ENCODE measurements at places on chromosomes 2 and 18. TPM values are rescaled to one million over a fixed set of nuclear protein-coding genes. Genes with fewer than 3 reads are reported as not detected.

FAM237A gene
- total RNA-seq = not detected

MC5R gene
- not detected for total RNA-seq

SCYGR8 gene
- total RNA-seq = not detected

TMEM200C gene
- total RNA-seq = not detected

CCDC141 gene
- total RNA-seq = 10.8 TPM

BCL2L11 gene
- 11.2 TPM for total RNA-seq

EIF2B4 gene
- total RNA-seq = 42.2 TPM

CPO gene
- total RNA-seq = not detected

RTP5 gene
- total RNA-seq = not detected

CCDC142 gene
- 26.8 TPM for total RNA-seq

Measured in activated CD4-positive, alpha-beta T cell treated with anti-CD3 and anti-CD28 coated beads, Interleukin-2, amount 10 ng/mL, durations not matched to agents 7 days and 5 days (primary cell).